Thymus (tissue), 14 donors: ENCODE measurements at places on chromosomes 6 and 20. TPM values are rescaled to one million over a fixed set of nuclear protein-coding genes. Genes with fewer than 3 reads are reported as not detected.

DNA sequence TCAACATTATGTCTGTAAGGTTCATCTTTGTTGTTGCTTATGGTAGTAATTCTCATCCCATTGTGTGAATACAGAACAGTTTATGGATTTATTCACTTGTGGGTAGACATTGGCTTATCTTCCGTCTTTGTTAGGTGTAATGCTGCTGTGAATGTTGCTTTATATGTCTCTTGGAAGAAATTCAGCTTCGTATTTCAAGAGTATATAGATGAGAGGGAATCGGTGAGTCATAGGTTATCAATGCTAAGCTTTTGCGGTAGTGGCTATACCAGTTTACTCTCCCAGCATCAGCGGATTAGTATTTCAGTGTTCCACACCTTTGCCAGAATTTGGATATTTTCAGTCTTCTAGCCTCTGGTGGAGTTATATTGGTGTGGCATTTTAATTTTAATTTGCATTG, 77.8 kb downstream of the ZFAND3 start:
- no peak for DNase-seq

- DNase-seq = no peak
Observed at GRCh38 chr6:87093651-87094050, 1.3 kb downstream of the CGA start.

- no peak for DNase-seq
Observed at GRCh38 chr6:33670086-33670660, 41.3 kb downstream of the UQCC2 start.

GRCh38 chr6:409370-409972, 17.9 kb downstream of the IRF4 start:
- DNase-seq = no peak

DNA sequence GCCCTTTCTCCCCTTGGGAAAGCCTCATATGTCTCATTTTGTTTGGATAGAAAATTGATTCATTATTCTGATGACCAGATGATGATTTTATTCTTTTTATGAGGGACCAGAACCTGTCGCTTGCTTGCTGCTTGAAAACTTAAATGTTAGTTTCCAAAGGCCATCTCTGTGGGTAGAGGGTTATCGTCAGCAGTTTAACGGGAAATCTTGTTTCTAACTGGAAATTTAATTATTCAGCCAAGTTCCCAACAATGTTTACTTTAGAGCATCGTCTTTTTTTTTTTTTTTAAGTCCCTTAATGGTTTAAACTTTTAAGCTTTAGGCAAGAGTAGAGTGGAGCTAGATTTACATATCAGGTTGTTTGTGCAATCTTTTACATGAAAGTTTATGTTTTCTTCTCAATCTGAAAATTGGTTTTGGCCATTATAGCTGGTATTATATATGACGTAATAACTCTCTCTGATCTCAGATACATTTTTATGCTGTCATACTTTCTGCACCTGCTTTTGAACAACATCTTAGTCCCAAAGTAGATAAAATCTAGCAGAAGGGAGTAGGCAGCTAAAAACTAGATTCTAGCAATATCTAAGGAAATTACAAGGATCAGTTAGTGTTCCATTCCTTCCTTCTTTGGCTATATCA, 93.9 kb downstream of the FOXO3 start:
- no peak for DNase-seq

DNA sequence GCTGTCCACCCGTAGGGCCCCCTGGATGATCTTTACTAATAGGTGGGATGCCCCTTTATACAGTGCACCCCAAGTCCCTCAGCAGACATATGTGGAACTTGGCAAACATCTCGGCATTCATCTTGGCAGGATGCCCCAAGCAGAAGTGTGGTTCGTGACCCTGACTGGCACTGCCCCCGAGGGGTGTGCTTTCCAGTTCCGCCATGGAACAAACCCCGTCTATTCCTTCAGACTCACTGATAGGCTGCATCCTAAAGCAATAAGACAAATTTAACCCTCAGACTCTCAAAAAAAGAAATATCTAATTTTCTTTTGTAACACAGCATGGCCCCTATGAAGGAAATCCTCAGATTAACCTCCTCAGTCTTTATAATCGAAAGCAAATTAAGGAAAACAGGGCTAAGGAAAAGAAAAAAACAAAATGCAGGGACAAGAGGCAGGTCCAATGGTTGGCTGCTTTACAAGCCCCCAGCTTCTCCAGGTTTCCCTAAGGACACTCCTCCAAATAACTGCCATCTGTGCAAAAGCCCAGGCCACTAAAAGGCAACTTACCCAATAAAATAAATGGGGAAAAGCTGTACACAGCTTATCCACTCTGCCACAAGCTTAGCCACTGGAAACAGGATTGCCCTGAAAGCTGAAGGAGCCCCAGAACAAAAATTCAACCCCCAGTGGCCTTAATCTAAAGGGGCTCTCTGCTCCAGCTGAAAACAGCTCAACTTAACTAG, 30.5 kb upstream of the RIPK1 start:
- DNase-seq = no peak

DNA sequence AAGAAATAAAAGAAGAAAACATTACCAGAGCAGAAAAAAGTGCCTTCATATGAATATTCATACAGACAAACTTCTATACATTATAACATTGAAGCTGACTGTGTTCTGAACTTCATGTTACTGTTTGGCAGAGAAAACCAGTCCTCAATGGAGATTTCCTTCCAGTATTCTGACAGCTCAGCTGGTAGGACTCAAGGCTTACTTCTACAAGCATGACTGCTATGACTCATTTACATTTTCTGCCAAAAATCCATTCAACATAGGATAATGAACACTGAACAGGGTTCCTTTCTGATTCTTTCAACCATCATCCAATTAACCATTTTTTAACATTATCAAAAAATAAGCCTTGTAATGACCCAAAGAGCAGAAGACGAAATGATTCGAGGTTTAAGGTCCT, 25.4 kb downstream of the COL9A1 start:
- no peak for DNase-seq

DNA sequence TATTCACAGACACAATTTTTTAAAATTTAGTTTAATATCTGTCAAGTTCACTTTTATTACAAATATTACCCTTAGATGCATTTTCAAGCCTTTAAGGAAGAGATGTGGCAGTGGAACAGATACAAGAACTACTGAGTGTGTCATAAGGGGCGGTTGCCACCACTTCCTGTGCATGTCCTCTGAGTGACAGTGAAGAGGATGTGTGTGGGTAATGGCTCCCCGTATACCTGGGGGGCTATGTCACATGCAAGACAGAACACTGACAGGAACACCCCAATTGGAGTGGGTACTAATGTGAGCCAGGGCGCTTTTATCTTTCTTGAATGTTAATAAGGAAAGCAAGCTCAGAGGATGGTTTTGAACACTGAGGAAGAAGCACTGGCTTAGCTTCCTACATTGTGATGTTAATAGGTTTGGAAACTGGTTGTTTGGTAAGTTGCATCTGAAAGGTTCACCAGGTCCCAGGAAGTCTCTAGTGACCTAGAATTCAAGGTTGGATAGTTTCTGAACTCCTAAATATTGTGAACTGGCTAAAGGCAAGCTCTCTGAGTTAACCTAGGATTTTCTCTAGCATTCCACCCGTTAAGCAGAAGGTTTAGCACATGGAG, 83.4 kb upstream of the ASF1A start:
- DNase-seq = peak; percentile 39

RAB5IF gene
- 94.8 TPM for total RNA-seq

WFDC12 gene
- total RNA-seq = 1.0 TPM

IL17F gene
- 0.24 TPM for total RNA-seq

SIRPB1 gene
- total RNA-seq = 0.90 TPM

CD24 gene
- 13.3 TPM for total RNA-seq

LINC00237 gene
- total RNA-seq = not detected
